ENCODE measurements at places on chromosomes 4 and X.

GRCh38 chr4:56466910-56467283, 520 bp upstream of the SRP72 start:
- no peak for DNase-seq

DNA sequence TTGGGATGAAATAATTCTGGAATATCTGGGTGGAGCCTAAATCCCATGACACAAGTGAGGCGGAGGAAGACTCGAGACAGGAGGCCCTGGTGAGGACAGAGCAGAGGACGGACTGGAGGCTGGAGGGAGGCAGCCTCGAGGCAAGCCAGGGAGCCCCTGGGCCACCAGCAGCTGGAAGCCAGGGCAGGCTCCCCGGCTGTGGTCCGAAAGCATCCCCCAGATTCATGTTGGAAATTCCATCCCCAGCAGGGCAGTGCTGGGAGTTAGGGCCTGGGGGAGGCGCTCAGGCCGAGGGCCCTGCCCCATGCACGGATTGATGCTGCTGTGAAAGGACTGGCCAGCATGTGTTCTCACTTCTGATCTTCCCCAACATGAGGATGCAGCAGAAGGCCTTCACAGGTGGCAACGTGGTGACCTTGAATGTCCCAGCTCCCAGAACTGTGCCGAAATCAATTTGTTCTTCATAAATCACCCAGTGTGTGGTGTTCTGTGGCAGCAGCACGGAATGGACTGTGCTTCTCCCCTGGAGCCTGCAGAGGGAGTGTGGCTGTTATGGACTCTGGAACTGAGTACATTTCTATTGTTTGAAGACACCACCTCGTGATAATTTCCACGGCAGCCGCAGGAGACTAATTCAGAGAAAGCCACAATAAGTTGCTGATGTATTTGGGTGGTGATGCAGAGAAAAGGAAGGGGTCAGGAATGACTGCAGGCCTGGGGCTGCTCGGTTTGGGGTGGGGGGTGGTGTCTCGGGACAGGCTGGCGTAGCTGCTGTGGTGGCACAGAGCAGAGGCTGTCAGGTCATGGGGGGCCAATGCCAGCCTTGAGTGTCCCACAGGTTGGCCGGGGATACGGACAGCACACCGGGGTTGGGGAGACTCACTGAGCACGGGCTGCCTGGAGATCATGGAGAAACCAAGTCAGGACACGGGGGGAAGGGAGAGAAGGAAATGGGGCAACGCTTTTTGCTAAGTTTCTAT, 56.9 kb downstream of the PCGF3 start:
- no peak for DNase-seq

DNA sequence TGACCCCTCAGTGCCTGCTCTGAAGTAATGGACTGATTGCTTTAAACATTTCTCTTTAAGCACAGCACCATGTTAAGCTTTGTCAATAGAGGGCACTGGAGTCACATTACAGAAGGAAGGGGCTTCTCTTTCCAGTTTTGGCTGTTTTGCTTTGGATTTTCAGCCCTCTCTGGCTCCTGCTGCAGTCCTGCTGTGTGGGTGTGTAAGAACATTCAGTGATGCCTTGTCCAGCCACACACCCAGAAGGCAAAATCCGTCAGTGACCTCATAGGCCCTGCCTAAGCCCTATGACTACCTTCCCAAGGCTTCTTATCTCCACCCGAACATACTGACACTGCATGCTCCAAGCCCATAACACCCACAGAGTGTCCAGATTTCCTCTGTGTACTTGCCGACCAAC, 215.3 kb upstream of the CTSO start:
- DNase-seq: no peak

- no peak for DNase-seq
Observed at GRCh38 chr4:156346959-156347385, 393.3 kb upstream of the CTSO start.

DNA sequence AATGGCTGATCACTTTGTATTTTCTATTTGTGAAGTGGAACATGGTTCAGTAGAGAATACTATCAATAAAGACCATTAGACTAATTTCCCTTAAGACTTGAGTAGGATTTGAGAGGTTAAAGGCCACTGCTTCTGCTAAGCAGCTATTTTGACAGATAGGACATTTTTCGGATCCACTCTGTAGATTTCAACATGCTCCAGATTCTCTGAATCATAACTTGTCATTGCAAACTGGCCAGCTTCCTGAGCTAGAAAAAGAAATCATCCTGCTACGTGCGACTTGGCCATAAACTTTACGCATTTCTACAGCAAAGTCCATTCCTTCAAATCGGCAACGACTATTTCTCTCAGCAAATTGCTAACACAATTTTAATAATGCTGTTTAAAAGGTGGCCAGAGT, 55.2 kb downstream of the MGST2 start:
- no peak for DNase-seq

DNA sequence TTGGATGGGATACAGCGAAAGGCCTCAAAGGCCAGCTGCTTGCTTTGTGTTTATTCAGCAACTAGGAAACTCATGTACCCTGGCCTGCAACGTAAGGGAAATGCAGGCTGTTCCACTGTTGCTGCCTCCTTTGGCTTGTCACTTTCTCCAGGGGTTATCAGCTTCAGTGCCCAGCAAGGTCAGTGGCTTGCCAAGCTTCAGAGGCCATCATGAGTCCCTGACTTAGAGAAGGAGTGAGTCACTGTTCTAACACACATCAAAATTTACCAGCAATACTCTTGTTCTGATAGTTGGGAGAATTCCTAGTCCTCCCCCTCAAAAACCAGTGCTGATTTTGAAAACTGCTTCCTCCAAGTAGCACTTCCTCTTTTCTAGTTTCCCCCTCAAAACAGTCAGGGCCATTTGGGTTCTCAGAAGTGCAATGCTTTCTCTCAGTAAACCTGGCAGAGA, 250.8 kb downstream of the ARHGAP24 start:
- DNase-seq: no peak

DNA sequence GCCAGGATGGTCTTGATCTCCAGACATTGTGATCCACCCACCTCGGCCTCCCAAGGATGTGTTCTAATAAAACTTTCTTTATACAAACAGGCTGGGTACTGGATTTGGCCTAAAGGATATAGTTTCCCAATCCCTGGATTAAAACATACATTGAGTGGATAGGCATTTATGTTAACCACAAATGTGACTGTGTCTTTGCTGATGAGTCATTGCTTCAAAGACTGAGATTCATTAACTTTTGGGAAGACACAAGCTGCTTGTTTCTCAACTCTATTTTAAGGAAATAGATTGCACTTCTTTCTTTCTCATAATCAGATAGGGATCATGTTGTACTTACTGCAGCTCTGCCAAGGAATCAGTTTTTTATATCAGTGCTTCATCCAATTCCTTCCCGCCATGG, 131.3 kb upstream of the AGA start:
- no peak for DNase-seq

All from stimulated activated CD4-positive, alpha-beta T cell treated with anti-CD3 and anti-CD28 coated beads, Interleukin-1b, Interleukin-23, amount 100 ng/mL, for 1 hour (primary cell).